ENCODE measurements at places on chromosomes 16 and 17.

DNA sequence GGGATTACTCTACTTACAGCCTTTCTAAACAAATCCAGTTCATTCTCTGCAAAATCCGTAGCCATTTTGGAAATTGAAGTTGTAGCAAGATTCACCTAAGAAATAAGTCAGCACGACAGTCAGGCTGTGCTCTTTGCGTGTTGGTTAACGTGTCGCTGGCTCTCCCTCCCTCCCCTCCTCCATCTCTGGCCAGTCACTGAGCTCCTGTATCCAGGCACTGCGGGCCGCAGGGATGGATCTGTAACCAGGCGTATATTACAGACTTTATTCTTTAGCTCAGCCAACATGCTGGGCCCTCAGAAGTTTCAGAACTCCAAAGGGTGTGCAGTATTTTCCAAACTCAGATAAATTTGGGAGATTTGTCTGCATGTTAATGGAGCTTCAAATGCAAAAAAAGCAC lies 30.8 kb downstream of the KDM8 start:
- no peak for DNase-seq

DNA sequence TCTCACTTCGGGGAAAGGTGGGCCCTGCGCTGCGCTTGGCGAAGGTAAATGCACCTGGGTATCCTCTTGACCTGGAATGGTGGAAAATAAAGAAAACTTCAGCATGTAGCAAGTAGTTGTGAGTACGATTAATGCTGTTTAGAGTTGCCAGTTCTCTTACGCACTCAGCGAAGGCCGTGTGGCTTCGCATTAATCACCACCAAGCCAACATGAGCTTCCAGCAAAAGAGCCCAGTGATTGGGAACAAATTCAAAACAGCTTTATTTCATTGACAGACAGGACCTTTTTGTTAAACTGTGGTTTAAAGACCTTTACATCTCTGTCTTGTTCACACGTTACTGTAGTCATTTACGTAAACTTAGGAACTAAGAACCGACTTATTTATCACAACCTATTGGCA lies 531.4 kb downstream of the MAF start:
- no peak for DNase-seq

DNA sequence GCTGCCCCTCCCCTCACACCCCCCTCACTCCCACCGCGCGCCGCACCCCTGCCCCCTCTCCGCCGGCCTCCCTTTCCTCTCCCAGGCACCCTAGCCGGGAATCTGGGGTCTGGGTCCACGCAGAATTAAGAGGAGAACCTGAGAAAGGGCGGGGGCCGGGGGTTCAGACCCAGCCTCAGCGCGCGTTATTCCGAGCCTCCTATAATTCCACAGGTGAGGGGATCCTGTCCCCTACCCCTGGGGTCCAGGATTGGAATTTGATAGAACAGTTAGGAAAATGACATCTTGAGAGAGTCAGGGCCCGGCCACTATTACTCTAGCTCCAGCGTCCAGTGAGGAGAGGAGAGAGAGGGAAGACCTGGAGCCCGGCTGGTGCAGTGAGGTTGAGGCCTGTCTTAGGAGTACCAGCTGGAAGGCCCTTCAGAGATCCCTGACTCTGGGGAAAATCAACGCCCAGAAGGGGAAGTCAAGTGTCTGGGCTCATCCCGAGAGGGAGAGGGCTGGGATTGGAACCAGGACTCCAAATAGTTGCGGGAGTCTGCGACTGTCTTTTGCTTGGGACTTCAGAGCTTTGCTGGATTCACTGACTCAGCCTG lies 17.3 kb downstream of the GRB7 start:
- DNase-seq: no peak

DNA sequence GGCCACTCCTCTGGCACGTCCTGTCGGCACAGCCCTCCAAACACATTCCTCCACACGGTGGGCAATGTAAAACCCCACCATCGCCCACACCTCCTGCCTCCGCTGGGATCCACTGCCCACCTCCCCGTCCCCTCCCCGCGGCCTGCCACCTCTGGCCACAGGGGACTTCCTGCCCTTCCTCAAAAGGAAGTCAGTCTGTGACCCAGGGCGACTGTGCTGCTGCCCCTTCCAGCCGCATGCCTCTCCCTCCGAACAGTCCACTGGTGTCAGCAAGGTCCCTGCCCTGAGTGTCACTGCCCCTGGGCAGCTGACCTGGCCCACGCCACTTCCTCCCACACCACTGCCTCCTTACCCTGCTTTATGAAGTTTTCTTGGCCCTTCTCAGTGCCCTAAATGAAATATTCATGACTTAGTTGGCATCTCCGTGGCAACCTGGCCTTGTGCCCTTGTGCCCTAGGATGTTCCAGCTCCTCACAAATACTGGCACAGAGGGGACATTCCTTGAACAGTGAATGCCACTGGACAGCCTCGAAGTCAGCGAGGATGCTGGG lies 2.0 kb downstream of the PLD6 start:
- no peak for DNase-seq

GRCh38 chr16:63596716-63597115 lies 1525.1 kb downstream of the CDH11 start:
- DNase-seq: no peak

DNA sequence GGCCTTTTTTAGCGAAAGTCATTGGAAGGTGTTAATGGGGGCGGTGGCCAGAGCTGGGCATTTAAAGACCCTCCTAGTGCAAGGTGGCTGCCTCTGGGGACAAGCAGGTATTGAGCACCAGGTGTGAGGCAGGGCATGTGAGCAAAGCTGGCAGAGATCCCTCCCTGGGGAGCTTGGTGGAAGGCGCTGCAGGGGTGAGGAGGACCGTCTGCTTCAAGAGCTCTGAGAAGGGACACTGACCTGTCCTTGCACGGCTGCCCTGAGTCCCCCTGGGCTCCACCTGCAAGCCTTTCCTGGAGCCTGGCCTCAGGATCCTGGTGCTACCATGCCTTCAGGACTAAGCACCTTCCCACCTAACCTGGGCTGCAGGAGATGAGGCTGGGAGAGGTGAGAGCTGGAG lies 127.0 kb upstream of the CIBAR2 start:
- no peak for DNase-seq

DNA sequence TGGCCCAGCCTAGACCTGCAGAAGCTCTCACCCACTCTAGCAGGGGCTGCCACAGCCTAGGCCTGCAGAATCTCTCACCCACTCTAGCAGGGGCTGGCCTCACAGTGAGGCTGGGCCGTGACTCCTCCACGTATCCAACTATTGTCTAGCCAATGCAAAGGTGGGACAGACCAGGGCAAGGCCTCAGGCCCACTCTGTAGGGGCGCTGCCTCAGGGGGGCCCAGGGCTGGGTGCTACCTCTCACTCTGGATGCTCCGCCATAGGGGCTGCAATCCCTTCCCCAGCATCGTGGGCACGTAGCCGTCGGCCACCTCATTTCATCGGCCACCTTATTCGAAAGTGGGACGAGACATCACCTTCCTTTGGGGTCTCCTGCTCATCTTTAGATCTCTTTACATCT lies 51.7 kb downstream of the RPH3AL start:
- no peak for DNase-seq

GRCh38 chr16:11147754-11148444 lies 108.1 kb downstream of the SOCS1 start:
- DNase-seq: no peak

DNA sequence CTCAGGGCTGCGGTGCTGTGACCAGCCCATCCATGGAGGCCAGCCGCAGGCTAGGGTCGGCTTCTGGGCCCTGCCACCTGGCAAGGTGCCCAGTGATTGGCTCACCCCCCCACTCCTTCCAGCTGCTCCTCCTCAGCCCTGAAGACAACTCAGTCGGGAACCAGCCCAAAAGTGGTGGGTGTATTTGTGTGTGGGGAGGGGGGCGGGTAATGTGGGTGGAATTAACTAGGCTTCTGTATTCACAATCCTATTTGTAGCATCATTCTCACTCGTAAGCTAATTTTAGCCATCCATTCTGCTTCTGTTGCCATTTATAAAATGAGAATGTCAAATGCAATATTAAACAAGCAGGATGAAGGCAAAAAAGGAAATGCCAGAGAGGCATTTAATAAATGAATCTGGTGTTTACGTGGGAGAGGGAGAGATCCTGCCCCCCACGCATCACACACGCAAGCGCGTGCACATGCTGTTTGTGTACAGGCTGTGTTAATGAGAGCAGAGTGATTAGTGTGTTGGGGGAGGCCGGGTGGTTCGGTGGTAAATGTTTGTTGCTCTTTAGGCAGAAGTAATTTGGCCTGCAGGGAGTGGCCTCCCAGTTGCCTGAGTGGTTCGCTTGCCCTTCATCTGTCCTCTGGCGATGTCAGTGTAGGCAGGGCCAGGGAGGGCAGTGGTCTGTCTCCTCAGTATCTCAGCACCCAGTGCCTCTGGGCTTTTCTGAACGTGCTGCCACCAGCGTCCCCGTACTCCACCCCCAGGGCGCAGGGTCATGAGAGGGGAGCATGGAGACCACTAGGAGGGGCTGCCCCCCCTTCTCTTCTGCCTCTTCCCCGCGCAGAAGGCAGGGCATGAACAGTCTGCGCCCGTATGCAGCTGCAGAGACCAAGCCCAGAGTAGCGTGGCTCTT lies 140.1 kb downstream of the CCDC182 start:
- DNase-seq: no peak

DNA sequence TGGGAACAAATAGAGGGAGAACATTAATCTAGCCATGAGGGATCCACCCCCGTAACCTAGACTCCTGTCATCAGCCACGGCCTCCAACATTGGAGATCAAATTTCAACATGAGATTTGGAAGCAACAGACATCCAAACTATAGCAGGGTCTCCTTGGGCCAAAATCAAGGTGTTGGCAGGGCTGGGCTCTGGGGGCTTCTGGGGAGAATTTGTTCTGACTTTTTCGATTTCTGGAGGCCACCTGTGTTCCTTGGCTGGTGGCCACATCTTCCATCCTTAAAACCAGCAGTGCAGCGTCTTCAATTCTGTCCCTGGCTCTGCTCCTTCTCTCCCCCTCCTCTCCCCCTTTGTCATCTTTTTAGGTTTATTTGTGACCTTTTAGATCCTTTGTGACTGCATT lies 546.2 kb downstream of the WWOX start:
- no peak for DNase-seq

DNA sequence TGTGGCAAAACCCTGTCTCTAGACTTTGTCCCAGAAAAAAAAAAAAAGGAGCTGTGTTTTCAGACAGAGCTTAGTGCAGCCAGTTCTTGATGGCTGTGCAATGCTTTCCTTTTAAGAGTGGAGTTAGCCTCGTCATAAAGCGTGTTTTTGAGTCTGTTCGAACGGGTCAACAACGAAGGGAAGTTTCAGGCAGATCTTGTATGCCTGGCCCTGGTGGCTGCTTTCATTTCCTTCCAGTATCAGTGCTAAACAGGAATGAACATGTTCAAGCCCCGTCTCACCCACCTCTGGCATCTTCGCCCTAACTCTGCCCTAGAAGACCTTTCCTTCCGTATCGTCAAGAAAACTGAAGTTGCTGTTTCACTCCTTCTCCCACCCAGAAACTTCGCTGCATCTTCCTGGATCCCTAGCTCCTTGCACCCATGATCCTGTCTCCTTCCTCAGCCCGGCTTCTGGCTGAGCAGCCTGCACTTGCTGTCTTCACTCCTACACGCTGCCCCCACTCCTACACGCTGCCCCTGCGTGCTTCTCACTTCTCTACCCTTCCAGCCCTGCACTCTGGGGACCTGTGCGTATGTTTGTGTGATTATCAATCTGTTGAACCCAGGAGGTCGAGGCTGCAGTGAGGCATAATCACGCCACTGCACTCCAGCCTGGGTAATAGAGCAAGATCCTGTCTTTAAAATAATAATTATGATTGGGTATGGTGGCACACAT lies 55.3 kb downstream of the USP10 start:
- no peak for DNase-seq

- no peak for DNase-seq
Observed at GRCh38 chr17:45048795-45049563, 2.5 kb downstream of the DCAKD start.

GRCh38 chr16:15980329-15980728 lies 30.9 kb downstream of the ABCC1 start:
- no peak for DNase-seq

DNA sequence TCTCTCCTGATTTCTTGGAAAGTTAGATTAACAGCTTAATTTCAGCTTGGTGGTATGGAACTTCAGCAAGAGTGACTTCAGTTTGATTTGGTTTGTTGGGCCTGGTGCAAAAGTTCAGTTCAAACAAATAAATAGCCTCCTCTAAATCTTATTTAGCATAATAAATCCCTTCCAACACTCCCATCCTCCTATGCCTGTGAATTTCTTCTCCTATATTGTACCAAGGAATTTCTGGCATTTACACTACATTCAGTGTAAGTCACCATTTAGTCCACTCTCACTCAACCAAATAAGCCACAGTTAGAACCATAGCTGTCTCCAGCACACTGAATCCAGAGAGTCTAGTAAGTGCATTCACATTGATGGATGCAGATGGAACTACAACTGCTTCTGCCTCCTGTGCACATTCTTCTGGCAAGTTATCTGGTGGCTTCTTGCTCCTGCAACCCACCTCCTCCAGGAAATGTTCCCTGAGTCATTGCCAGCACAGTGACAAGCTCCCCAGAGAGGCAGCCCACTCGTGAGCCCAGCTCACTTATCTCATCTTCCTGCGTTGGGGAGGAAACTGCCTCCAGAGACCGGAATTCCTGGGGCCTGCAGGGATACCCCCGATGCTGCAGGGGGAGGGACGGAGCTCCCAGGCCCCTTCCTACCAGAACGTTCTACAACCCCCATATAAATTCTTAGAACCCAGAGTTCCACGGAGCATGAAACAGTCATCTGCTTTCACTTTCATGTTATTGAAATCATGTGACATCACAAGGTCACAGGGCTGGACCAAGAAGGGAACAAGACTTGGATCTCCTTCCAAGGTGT lies 318.3 kb downstream of the PHKB start:
- no peak for DNase-seq

DNA sequence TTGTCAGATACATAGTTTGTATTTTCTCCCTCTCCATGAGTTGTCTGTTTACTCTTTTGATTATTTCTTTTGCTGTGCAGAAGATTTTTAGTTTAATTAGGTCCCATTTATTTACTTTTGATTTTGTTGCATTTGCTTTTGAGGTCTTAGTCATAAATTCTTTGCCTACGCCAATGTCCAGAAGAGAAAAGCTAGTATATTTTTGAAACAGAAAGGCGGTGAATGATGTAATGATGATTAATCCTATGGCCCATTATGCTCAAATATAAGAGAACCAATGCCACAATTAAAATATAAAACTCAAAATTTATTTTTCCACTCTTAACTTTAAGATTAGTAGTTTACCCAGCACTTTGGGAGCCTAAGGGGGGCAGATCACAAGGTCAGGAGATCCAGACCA lies 59.8 kb upstream of the SMIM36 start:
- no peak for DNase-seq

GRCh38 chr16:81314603-81315270 lies at the start of gene GAN:
Gene GAN, plus strand, starts transcription at chr16:81314962. Its CDS starts 152 bp downstream, at chr16:81315114.
- DNase-seq: peak; percentile 94

- DNase-seq: no peak
Observed at GRCh38 chr16:35252356-35252936, 1793.0 kb downstream of the TP53TG3F start.

Measured in type B pancreatic cell (in vitro differentiated cells).